Esophagus mucosa (tissue), 1 donor: ENCODE measurements at places on chromosomes 5 and 9. TPM values are rescaled to one million over a fixed set of nuclear protein-coding genes. Genes with fewer than 3 reads are reported as not detected.

- ATAC-seq = peak; percentile 84
Measured at GRCh38 chr5:71887680-71888079, 168.6 kb downstream of the CARTPT start.

Gene EIF4EBP3
- 20.7 TPM for total RNA-seq

DNA sequence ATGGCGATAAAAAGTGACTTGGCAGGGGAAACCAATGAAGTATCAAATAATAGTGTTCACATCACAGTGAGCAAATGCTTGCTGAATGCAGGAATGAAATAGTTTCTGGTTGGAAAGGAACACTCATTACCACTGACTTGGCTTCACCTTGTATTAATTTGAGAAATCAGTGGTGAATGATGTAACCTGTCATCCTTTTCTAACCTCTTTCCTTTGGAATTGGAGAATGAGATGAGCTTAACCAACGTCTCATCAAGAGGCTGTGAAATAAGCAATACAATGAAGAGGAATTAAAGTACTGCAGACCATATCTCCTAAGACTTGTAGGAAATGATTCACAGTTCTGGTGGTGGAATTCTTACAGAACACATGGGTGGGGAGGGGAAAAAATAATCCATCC, 192.2 kb downstream of the DMAC1 start:
- ATAC-seq = no peak

Gene ERAP2
- 1.3 TPM for total RNA-seq

Gene C5
- 3.1 TPM for total RNA-seq

- ATAC-seq = no peak
Measured at GRCh38 chr5:171492781-171493180, 73.3 kb downstream of the FGF18 start.

DNA sequence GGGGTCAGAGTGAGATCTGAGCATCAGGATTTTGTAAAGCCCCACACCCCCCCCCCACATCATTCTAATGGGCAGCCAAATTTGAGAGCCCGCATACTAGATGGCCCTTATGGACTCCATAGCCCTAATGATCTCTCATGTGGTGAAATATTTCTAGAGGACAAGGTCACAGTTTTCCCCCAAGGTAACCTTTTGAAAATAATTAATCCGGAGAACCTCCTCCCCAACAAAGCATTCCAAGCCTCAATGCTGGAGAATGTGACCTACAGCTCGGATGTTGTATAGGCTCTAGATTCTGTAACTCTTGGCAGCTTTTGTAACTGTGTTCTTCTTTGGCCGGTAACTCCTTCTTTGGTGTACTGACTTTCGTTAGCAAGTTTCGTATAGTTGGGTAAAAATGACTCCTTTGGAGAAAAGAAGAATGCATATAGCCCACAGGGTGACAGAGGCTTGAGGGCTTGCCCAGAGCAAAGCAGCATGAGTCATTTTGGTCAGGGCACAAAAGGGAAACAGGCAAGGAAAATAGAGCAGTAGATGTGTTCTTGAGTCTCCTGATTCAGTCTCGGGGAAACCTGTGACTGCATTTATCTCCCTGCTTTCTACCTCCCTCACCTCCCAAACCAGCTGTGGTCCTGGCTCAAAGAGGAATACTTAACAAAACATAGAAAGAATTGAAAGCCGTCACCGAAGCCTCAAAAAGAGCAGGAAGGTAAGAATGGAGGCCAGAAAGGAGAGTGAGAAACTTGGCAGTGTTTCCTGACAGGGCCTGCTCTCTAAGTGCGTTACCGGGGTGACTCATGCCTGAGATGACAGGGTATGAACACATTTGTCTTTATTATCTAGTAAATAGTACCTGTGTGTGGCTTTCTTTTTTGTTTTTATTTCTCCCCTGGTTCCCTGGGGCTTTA, 6.6 kb upstream of the XPA start:
- ATAC-seq = peak; percentile 85

- ATAC-seq = no peak
Measured at GRCh38 chr5:115402822-115403577, 106.5 kb upstream of the CCDC112 start.

Gene AGXT2
- total RNA-seq = not detected

Gene SLC1A1
- total RNA-seq = 1.4 TPM

GRCh38 chr9:129932303-129933151, 97.3 kb downstream of the USP20 start:
- ATAC-seq = no peak

Gene AGPAT2
- 91.7 TPM for total RNA-seq

Gene CDC25C
- total RNA-seq = 2.7 TPM

Gene MUSK
- total RNA-seq = 0.48 TPM

- ATAC-seq = no peak
Measured at GRCh38 chr5:10498350-10498749, 56.7 kb downstream of the ROPN1L start.

- no peak for ATAC-seq
Measured at GRCh38 chr5:158819840-158820620, 279.7 kb downstream of the EBF1 start.

DNA sequence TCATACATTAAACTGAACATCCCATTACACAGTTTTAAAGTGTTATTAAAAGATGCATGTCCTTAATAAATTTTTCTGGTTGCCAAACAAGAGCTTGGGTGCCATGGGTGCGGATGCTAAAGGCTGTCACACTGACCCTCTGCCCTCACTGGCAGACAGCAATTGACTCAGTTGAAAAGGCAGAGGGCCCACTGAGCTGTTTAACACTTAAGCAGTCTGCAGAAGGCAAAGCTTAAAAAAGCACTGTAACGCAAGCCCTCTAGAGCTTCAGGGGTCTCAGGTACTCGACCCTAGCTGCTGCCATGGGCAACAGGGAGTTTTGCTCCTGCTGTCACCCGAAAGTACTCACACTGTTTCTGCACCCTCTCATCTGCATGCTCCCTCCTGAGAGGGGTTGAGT, 726.4 kb upstream of the TYRP1 start:
- ATAC-seq = no peak

GRCh38 chr5:137570070-137570469, 70.9 kb upstream of the SPOCK1 start:
- ATAC-seq = no peak

- no peak for ATAC-seq
Measured at GRCh38 chr5:135355169-135355568, 43.9 kb downstream of the MACROH2A1 start.

Gene MATR3
- 60.5 TPM for total RNA-seq

DNA sequence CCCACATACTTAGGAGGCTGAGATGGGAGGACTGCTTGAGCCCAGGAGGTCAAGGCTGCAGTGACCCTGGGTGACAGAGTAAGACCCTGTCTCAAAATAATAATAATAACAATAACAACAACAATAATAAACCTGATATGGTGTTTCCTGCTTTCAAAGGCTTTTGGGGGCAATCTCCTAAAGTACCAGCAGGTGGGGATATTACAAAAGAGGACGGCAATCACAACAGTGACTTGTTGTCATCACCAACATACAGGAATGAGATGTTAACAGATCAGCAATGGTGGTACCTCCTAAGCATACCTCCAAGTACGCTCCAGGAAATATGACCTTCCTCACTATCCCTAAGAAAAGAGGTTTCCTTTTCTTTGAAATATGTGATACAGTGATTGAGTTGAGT, 91.1 kb upstream of the RNF180 start:
- ATAC-seq = no peak

GRCh38 chr5:76365561-76365960, 37.5 kb upstream of the IQGAP2 start:
- no peak for ATAC-seq

DNA sequence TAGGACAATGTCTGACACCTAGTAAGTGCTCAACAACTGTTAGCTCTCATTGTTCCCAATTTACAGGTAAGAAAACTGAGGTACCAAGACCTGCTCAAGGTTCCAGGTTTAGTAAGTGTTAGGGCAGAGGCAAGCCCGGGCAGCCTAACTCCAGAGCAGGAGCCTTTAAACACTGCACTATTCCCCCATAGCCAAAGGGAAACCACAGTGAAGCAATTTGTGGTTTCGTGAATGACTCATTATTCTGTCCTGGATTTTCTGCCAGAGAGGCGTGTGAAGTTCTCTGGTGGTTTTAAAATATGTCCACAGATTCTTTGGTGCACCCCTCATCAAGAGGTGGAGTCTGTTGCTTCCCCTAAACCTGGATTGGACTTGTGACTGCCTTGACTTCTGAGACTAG, 1.0 kb upstream of the MCC start:
- ATAC-seq = peak; percentile 95

Gene TMEM215
- not detected for total RNA-seq

GRCh38 chr5:142597546-142598337, 88.1 kb downstream of the FGF1 start:
- ATAC-seq = peak; percentile 85

Gene BAAT
- total RNA-seq = 0.08 TPM

DNA sequence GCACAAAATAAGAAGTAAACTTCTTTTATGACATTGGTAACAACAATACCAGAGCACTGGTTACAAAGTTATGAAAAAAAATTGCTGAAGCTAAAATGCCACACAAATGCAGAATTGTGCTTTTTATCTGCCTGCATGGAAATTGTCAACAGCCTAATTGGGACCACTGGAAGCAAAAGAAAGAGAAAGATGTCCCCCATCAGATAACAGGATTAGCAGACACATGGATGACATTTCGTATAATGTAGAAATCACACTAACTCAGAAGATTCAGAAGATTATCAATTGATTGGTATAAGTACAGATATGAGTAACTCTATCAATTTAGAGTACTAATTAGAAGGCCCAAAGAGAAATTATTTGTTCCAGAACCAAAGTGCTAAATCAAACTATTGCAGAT, 19.1 kb upstream of the FRMD3 start:
- ATAC-seq = no peak

Gene DDX4
- total RNA-seq = not detected

Gene IARS1
- total RNA-seq = 95.2 TPM

GRCh38 chr5:129593525-129593924, 133.4 kb downstream of the ADAMTS19 start:
- ATAC-seq = no peak
